ENCODE measurements at places on chromosomes 11 and 22.
A peak's percentile ranks its signal among the peaks of the same experiment; 100 is the strongest.

DNA sequence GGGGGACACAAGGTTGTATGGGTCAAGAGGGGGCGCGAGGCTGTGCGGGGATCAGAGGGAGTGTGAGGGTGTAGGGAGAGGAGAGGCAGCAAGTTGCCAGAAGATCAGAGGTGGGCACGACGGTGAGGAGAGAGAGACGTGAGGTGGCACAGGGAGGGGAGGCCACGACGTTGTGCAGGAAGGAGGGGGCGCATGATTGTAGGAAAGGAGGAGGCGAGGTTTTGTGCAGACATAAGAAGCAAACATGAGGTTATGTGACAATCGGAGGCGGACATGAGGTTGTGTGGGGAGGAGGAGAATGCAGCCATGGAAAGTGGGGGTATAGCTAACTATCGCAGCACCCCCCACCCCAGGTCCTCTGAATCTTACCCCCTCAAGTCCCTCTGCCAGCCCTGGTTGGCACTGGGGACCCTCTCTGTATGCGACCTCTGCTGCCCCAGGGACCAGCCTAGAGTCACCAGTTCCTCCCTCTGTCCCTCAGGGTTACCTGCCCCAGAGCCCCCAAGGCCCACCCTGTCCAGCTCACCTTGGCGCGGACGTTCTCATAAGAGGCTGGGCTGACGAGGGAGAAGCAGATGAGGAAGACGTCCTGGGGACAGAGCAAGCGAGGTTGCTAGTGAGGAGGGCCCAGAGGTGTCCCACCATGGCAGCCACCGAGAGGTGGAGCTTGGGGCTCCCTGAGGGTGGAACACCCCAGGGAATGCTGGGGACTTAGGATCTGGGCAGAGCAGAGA, 12.5 kb downstream of the RAC2 start:
- no peak for DNase-seq

DNA sequence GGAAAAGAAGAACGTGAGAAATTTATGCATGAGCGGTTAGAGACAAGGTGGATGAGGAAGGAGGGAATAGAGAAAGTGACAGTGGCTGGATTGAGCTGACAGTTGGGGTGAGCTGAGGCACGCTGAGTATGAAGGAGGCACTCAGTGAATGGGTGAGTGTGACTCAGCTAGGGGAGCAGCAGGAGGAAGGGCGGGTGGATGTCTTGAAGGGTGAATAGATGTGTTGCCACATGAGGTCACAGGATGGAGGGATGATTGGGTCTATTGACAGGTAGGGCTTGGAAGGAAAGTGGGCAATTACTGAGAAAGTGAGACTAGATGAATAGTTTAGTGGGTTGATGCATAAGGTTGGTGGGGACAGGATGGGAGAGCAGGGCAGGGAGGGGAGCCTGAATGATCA, 8.0 kb downstream of the IFITM10 start:
- DNase-seq: no peak

DNA sequence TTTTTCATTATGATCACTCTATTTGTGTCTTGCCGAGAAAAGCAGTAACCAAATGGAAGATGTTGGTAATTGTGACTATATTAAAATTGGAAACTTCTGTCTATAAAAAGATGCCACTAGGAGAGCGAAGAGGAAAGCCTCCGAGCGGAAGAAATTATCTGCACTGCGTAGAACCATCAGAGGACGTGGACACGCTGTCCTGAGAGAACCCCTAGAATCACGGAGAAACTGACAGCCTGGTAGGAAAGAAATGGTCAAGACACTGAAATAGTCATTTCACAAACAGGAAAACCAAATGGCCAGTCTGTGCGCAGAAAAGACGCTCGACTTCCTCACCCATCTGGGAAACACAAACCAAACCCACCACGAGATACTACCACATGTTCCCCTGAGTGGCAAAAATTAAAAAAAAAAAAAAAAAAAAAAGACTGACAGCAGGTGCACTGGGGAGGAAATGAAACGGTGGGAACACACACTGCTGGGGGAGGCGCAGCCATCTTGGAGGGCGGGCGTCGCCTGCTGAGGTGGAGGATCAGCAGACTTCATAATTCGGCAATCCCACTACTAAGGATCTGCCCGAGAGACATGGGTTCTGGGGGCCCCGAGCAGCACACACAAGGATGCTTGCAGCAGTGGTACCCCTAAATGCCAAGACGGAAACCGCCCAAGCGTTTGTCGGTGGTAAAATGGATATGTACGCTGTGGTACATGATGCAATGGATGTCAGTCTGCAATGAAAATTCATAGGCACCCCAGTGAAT, 21.3 kb downstream of the IFITM10 start:
- DNase-seq: no peak

DNA sequence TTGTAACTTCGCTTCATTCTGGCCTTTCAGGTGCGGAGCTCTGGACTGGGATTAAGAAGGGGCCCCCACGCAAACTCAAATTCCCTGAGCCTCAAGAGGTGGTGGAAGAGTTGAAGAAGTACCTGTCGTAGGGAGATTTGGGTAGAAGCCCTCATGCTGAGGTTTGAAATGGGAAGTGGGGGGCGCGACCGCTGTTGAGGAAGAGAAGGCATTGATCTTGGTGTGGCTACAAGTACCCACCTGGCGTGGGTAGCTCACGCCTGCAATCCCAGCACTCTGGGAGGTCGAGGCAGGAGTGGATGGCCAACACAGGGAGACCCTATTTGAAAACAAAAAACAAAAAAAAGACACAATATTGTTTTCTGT, 779 bp downstream of the SELENOH start:
- no peak for DNase-seq

DNA sequence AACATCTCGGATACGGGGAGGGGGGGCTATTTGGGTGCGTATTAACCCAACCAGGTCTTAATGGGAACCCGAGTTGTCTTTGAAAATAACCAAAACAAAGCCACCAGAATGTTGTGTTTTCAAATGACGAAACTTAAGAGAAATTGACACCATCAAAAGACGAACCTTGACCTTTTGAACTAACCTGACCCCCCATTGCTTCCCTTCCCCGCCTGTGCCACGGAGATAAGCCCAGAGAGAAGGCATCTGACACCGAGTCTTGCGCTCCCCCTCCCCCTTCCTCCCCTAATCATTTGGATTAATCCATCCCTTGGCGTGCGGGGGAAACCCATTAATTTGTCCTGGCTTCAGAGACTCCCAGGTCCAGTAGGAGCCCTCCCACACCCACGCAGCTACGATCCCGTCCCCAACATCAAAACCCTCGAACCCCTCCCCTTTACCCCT, 4.5 kb upstream of the GCAT start:
- DNase-seq: no peak

- no peak for DNase-seq
Measured at GRCh38 chr22:39434721-39435120, 22.1 kb upstream of the MGAT3 start.

DNA sequence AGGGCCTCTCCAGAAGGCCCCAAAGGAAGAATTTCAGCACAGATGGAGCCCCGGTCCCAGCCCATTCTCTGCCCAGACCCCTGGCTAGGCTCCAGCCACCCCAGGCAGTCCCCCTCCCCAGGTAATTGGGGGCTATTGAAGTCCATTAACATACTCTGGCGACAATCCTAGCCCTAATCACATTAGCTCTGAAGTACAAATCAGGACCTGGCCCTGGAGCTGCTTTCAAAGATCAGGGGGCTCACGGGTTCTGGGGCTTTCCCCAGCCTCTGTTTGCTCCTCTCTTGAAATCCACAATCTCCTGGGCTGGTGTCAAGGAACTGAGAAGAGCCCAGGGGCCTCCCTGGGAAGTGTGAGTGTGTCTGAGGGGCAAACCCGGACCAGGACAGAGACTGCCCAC, 22.3 kb downstream of the FGF4 start:
- DNase-seq: no peak

DNA sequence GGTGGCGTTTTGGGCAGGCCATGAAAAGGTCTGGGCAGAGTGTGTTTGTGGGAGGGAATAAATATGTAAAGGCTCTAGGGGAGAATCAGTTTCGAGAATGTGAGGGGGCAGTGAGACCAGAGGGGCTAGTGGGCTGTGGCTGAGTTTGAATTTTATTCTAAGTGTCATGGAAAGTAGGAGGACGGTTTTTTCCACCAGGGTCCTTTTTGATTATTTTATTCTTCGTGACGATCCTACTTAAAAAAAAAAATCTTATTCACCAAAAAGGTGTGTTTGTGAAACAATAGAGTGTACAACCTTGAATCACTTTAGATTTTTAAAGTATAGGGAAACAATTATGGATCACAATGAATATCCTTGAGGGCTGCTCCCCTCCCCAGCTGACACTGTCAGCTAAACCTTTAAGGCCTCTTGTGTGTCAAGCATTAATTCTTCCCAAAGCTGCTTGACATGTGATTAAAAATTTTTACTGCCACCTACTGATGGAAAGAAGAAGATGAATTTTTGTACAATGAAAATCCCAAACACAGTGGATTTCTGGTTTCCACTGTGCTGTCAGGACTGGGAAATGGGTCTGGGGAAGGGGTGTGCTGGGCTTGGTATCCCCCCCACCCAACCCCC, 107.5 kb upstream of the OR4B1 start:
- DNase-seq: peak; percentile 69

DNA sequence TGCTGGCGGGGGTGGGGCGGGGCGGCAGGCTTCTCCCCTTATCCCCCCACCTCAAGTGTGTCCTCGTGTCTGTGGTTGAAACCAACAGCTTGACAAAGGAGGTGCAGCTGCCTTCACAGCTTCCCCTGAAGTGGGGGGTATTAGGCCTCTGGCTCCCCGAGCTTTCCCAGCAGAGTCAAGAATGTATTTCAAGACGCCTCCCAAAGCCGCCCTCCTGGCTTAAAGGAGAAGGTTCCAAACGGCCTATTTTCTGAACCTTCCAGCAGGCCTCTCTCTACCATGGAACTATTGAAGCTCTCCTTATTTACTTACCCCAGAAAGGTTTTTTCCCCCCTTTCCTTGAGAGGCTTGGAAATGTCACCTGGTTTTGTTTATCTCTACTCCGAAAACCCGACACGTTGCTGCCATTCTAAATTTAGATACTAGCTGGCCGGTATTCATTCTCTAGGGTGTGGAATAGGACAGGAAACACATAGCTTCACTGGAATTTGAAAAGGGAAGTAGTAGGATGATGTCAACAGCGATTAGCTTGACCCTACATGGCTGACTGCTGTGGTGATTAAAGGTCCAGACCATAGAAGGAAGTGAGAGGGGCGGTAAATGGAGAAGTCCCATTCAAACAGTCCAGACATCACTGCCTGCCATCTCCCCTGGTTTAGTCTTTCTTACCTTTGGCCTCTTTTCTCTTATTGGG, 671 bp upstream of the PICALM start:
- DNase-seq: peak; percentile 77

DNA sequence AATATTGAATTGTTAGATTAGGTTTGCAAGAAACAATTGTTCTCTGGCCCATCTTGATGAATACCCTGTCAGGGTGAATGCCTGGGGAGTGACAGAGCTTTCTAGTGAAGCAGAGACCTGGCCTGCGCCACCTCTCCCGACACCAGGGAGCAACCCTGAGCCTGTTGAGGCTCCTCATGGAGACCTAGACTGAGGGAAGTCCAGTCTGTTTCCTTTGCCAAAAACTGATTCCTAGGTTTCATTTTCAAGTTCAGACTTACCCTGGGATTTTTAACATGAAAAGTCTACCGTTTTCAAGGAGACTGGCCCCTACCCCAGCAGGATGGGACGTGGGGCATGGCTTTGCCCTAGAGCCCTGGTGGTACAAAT, 173.7 kb upstream of the SORL1-AS1 start:
- DNase-seq: no peak

GRCh38 chr11:112627588-112628045, 333.6 kb upstream of the NCAM1 start:
- DNase-seq: no peak

GRCh38 chr22:28424427-28425080, 255.1 kb downstream of the TTC28 start:
- no peak for DNase-seq

- no peak for DNase-seq
Measured at GRCh38 chr11:15609445-15609844, 494.7 kb downstream of the INSC start.

DNA sequence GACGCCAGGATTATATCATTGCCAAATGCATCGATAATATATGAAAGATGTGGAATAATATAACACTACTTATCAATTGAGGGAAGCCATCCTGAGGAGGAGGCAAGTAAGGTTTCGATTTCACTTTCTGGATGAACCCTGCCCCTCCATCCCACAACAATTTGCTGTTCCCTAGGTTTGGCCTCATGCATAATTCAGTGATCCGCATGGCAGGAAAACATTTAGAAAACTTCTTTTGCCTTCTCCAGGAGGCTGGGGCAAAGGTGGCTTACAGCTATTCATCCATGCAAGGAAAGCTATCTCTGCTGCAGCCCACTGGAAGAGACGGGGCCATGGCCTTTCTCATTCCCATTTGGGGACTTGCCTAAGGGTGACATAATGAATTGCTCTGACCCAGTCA, 489.4 kb upstream of the CADM1 start:
- no peak for DNase-seq

- DNase-seq: no peak
Measured at GRCh38 chr11:78281511-78281910, 92.8 kb downstream of the USP35 start.

GRCh38 chr11:13278609-13279486, 1.3 kb downstream of the BMAL1 start:
- DNase-seq: no peak

DNA sequence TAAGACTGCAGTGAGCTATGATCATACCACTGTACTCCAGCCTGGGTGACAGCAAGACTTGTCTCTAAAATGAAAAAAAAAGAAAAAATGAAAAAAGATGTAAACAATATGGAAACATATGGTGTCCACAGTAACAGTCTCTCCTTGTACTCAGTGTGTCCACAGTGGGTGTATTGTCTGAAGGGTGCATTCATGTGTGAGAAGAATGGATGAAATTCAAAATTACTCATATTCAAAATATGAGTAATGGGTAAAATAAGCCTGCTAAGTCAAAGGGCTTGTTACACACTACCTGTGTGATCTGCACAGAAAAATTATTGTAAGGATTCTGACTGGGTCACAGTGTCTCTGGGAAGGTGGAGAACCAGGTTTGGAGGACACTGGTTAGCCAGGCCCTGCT, 26.9 kb downstream of the PPFIA1 start:
- no peak for DNase-seq

DNA sequence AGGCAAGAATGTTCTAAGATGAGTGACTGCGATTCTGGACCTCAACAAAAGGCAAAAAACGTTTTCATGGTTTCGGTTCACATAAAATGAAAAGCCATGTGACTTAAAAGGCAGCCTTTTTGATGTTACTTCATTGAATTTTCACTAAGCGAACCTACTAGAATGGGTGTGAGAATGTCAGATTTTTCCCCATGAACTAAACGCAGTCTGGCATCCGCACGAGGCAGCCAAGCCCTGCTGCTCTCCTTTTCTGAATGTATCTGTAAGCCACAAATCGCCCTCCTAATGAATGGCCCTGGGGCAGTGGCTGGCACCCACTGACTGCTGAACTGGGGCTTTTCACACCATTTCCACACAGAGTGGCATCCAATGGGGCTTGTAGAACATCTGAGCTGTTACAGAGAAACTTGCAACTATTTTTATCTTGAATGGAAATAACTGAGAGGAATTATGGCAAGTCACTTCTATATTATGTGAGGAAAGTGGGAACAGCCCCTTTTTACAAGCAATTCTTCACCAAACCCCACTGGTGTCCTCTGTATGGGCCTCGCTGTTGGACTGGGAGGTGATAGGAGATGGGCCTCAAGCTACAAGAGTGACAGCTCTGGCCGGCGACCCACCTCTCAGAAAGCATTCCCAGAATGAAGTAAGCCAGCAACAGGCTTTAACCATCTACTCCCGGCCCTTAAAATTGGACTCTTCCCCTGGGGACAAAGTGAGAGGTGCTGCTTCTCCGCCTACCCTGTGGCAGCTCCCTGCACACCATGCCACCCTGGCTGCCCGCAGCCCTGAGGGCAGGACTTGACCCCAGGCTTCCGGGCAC, 29.4 kb downstream of the PPP2R1B start:
- DNase-seq: peak; percentile 46

- no peak for DNase-seq
Measured at GRCh38 chr11:102610200-102610599, 14.9 kb downstream of the MMP20 start.
